ENCODE measurements at places on chromosomes 2 and 18.

GRCh38 chr2:63073994-63074393 lies 23.4 kb downstream of the OTX1 start:
- no peak for DNase-seq

GRCh38 chr2:20576598-20577115 lies 74.2 kb downstream of the HS1BP3 start:
- no peak for DNase-seq

- no peak for DNase-seq
Measured at GRCh38 chr18:6751222-6751621, 21.7 kb downstream of the ARHGAP28 start.

DNA sequence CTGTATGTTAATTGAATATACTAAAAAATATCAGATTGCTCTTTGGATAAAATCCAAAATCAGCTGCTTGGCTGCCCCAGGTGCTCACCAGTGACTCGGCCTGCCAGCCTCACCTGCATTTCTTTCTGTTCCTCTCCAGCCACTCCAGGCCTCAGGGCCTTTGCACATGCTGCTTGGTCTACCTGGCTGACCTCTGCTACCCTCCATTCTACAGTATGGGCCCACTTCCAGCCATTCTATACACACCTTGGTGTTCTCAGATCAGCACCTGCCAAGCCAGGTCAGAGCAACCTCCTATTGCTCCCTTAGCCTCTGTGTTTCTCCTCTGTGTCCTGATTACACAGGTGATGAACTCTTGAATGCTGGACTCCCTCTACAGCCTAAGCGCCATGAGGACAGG lies 106.6 kb upstream of the TWIST2 start:
- no peak for DNase-seq

DNA sequence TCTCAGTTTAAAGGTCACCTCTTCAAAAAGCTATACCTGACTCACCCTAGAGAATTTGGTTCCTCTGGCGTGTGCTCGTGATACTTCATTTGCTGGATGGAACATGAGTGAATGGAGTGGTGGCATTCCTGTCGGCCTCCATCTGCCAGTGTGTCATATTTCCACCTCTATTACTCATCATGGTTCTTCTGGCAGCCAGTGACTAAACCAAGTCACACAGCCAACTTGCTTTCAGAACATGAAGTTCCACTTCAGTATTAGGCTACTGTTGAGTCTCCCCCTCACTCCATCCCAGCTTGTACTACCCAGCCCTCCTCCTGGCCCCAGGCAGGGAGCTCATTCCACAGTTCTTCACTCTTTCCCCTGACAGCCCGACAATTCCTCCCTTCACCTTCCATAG lies 169.8 kb downstream of the MREG start:
- DNase-seq = no peak
